Progenitor cell of endocrine pancreas (in vitro differentiated cells): ENCODE measurements at places on chromosomes 5 and 9.

DNA sequence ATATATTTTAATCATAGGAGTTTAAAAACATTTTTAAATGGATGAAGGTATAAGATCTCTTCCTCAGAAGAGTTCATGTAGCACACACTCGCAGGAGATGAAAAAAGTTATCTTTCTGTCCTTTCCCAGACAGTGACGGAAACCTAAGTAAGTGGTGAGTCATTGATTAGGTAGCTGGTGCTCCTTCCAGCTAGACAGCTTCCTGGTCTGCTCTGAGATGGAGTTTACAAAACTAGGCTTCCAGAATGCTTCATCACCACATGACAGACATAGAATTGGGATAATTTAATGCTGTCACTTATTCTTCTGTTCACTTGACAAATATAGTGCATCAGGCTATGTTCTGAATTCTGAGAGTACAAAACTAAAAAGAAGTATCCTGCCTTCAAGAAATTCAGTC is 2393.0 kb upstream of the C9orf72 start:
- DNase-seq, result no peak

DNA sequence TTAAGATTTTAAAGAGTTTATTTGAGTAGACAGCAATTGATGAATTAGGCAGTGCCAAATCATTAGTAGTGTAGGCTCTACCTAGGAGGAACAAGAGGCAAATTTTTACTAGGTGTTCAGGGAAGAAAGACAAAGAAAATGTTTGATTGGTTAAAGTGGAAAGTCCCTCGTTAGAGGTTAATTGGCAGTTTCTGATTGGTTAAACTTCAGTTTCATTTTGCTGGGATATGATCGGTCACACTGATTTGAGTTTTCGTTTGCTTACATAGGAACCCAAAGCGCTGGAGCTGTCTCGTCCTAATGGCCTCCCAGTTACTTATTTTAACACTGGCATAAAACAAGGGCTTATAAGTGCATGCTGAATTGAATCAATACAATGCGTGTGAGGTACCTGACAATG is 15.1 kb downstream of the DMAC1 start:
- DNase-seq, result no peak

- no peak for DNase-seq
Observed at GRCh38 chr5:81147886-81148571, 85.1 kb upstream of the CKMT2 start.

- no peak for DNase-seq
Observed at GRCh38 chr5:133730866-133731265, 118.5 kb upstream of the FSTL4 start.

GRCh38 chr9:92064711-92065110 is 50.5 kb downstream of the SPTLC1 start:
- no peak for DNase-seq

DNA sequence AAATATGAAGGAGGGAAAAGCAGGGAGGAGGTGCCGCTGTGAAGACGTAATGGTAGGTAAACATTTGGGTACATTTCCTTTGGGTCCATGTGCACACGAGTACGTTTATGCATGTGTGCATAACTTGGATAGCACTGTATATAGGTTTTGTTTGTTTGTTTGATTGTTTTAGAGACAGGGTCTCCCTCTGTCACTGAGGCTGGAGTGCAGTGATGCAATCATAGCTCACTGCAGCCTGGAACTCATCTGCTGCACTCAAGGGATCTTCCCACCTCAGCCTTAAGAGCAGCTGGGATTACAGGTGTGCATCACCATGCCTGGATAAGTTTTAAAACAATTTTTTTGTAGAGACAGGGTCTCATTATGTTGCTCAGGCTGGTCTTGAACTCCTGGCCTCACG is 94.0 kb downstream of the THBS4 start:
- DNase-seq, result no peak
